Stromal cell of bone marrow (primary cell): ENCODE measurements at places on chromosomes 3 and 15.
A peak's percentile ranks its signal among the peaks of the same experiment; 100 is the strongest.

DNA sequence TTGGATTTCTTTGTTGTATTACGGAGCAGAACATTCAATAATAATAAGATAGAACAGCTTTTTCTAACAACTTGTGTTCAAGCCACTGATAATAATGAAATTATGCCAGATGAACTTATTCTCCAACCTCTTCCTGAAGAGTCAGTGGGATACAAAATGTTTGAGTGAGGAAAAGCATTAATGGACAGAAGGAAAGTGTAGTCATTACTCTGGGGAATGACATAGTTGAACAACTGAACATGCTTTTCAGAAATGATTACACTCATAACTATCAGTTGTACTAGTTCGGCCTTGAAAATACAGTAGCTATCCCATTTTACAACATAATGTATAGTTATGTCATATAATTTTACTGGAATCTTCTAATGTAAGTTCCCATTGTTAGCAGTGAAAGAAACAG, 55.9 kb downstream of the ALCAM start:
- DNase-seq = peak; percentile 48

- no peak for DNase-seq
Measured at GRCh38 chr3:163952499-163952898, 1125.8 kb downstream of the SI start.

GRCh38 chr15:60667190-60667868, 188.4 kb upstream of the ICE2 start:
- DNase-seq = no peak

- no peak for DNase-seq
Measured at GRCh38 chr3:51800750-51801125, 21.7 kb upstream of the IQCF6 start.

DNA sequence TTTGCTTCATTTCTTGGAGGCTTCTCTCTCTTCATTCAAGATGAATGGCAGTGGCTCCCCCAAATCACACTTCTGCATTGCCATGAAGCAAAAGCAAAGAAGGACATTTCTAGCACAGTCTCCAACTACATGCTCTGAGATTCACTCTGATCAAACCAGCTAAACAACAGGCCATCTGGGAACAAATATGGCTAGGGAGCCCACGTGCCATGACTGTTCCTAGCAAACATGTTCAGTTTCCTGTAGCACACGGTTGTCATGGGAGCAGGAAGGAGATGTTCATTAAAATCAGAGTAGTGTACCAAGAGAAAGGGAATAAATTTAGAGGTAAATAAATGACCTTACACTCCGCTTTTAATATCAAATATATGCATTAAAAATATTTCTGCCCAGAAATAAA, 327.3 kb downstream of the GBE1 start:
- no peak for DNase-seq

- DNase-seq = peak; percentile 13
Measured at GRCh38 chr3:184040010-184040409, 8.5 kb downstream of the HTR3D start.

- DNase-seq = no peak
Measured at GRCh38 chr3:43410592-43410991, 124.3 kb downstream of the SNRK start.

DNA sequence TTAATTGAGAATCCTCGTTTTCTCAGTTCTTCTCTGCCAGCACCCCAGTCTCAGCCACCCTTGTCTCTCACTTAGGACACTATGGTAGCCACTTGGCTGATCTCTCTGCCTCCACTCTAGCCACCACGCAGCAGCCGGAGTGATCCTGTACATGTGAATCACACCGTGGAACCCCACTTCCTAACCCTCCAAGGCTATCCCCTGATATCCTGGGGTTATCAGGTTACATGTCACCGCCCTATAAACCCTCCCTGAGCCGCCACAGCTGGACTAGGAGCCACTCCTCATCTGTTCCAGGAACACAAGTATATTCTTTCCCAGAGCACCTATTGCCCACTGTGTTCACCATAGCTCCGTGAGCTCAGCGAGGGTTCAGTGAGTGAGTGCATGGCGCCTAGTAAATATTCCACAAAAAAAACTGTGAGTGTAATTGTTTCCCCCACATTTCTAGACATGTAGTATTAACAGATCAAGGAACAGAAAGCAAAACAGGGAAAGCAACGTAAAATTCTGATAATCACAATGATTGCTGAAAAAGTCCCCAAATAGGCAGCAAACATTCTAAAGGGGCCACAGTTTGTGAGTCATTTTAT, 661 bp upstream of the PARP14 start:
- no peak for DNase-seq

GRCh38 chr3:277873-278272, 81.3 kb downstream of the CHL1 start:
- DNase-seq = no peak
